ENCODE measurements at places on chromosomes 2 and 18.

GRCh38 chr2:231711677-231712450 is 3.5 kb downstream of the PTMA start:
- no peak for DNase-seq

DNA sequence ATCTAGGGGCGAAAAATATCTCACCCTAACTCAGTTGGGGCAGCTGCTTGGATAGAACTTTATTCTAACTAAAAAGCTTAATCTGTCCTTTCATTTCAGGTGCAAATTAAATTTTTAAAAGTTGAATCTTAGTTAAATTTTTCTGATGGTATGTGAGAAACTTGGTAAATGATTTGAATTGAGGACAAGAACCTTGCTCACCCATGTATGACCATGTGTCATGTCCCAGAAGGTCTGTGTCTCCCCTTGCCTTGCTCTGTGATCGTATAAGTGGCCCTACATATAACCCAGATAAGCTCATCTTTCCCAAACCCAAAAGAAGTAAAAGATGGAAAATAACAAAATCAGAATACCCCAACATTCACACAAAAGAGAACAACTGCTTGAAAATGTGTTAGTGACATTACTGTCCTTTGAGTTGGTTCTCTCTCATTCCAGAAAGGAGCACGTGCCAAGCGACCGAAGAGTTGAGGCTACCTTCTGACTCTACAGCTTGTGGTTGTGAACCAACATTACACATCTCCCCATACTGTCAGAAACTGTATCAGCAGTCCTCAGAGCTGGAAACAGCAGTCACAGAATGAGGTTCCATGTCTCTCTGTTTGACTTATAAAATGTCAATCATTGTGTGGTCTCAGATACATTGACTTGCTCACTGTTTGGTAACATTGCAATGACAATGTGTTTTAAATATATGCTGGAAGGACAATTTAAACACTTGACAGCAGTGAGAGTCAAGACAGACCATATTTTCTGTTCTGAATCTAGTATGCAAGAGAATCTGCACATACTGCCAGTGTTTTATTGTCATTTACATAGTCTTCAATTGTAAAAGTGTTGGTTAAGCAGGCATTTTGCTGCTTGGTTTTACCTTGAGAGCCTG is 46.3 kb upstream of the TANK start:
- DNase-seq, result no peak

DNA sequence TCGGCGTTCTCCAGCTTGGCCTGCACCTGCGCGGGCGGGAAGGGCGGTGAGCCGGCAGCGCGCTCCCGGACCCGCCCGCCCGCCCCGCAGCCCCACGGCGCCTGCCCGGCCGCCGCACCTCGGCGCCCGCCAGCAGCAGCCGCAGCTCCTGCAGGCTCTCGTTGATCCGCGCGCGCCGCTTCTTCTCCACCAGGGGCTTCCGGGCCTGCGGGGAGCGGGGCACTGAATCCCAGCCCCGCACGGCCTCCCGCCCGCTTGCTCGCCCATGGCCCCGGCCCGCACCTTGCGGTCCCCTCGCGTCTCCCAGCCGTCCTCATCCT is 335 bp downstream of the HES6 start:
- no peak for DNase-seq

- DNase-seq, result no peak
Measured at GRCh38 chr18:56299740-56300139, 338.7 kb downstream of the TXNL1 start.

DNA sequence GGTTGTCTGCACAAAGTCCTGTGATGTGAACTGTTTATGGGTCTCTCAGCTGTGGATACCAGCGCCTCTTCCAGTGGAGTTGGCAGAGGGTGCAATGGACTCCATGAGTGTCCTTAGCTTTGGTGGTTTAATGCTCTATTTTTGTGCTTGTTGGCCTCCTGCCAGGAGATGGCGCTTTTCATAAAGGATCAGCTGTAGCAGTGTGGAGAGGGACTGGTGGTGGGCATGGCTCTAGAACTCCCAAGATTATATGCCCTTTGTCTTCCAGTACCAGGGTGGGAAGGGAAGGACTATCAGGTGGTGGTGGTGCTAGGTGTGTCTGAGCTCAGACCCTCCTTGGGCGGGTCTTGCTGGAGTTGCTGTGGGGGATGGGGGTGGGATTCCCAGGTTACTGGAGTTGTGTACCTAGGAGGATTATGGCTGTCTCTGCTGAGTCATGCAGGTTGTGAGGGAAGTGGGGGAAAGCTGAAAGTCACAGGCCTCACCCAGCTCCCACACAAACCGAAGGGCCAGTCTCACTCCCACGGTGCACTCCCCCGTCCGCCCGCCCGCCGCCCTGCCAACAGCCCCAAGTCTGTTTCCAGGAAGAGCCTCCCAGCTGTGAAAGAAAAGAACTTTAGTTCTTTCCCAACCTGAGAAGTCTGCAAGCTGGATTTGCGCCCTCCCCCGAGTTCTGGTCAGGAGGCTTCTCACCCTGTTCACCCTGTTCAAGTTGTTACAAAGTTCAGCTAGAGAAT is 108.1 kb downstream of the MARCO start:
- DNase-seq, result no peak

DNA sequence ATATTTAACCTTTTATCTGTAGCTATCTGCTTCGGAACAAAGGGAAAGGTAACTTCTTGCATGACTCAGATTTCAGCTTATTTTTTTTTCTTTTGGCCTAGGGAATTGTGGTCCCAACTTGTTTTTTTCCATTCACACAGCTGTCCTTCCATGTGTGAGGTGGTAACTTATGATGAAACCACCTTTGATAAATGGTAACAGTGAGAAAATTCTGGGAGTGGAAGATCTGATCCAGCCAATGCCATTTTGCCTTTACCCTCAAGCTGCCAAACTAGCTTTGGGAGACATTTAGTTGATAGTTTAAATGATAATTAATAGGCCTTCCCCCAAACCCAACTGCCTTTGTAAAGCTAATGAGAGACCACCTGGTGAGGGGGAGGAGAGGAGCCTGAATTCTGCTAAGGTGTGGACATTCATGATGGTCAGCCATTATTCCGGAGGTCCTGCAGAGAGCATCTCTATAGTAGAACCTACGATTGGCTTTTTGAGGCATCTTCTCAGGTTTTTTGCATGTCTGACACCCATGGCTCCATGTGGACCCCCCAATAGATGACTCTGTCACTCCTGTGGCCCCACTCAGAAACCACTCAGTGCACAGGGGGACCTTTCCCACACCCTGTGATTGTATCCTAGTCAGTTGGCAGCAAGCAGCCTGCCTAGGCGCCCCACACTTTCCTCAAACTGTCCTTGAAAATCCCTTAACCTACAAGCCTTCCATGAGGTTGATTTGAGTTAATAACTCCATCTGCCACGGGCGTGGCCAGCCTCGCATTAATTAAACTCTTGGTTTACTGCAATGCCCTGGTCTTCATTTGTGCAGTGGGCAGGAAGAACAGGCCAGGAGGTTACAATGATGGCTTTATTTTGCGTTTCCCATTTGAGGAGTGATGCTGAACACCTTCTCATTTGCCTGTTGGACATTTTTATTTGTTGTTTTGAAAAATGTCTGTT is 263.5 kb upstream of the PXDN start:
- no peak for DNase-seq

DNA sequence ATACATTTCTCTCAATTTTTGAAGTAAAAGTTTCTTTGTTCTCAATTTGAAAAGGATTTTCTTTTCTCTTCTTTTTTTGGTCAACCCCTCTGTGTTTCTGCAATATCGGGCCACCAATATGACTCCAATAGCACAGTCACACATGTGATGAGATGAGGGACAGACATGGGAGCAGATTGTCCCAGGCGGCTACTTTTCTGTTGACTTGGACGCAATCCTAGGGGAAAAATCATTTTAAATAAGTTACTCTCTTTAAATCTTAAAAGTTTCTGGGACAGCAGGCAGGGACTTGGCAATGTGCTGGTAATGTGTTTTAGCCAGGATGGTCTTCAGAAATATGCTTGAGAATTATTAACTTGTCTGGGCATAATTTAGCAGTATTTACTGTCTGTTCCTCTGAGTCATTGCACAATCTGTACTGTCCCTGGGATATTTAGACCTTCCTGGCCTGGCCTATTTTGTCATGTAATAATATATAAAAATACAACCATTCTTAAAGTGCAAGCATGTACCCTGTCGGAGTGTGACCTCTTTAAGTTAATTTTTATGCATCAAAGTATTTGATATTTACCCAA is 388.5 kb upstream of the FANCL start:
- DNase-seq, result no peak

DNA sequence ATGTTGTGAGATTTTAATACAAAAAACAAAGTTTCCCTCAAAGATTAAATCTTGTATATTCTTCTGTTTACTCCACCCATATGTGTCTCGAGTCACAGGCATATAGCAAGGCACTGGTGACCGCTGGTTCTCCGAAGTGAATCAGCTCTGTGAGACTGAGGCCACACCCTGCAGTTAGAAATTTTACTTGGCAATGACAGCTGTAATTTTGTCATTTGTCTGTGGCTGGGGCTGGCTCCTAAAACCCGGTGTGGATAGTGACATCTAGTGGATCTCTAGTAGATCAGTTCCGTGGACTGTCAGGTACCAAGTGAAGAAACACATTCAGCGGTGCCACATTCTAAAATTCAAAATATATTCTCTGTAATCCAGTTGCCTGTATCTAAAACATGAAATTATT is 278.0 kb downstream of the NEDD4L start:
- DNase-seq, result peak; percentile 33

DNA sequence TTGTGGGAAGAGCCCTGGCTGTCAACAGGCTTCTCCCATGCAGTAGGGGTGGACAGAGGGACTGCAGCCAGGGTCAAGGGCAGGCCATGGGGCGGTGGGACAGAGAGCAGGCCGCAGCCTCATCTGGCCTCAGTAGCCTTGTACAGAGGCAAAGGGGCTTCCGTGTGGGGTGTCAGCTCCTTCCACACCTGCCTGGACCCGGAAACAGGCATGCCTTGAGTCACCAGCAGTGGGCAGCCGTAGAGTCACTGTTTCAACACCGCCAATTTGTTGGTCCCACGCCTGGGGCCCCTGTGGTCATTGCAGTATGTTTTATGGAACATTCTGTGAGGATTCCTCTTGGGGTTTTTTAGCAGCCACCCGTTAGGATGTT is 173.0 kb downstream of the SMAD7 start:
- DNase-seq, result no peak

- no peak for DNase-seq
Measured at GRCh38 chr2:200405599-200406298, 99.3 kb downstream of the SPATS2L start.

- DNase-seq, result no peak
Measured at GRCh38 chr2:19272941-19273470, 85.4 kb downstream of the OSR1 start.

DNA sequence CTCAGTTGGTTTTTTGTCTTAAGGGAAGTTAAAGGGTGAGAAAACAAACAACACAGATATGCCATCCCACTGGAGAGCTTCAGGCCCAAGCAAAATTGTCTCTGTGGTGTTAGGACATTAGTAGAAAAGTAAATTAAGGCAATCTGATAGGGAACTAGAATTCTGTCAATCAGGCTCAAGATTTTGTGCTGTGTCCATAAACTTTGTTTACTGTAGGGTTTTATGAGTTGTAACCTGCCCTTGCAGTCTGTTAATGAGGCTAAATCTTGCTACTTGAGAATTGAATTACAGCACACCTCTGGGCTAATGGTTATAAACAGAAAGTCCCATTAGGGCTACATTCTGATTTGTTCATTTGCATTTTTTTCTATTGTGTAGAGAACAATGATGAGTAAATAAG is 78.0 kb upstream of the OTX1 start:
- DNase-seq, result no peak

DNA sequence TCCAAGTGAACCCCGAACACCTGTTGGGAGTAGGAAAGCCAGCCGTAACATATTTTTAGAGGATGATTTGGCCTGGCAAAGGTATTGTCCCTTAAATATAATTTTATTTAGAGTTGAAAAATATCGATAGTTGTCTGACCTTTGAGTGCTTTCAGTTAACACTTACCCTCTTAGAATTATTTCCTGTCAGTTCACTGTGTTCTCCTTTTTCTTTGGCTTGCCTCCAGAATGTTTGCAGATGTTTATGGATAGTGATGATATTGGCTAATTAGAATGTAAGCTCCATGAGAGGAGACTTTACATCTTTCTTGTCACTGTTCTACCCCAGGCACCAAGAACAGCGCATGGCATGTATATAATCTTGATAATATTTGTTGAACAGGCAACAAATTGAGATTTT is 19.8 kb downstream of the PIKFYVE start:
- DNase-seq, result no peak

GRCh38 chr2:147351784-147352183 is 493.0 kb upstream of the ACVR2A start:
- DNase-seq, result no peak

GRCh38 chr2:137115795-137116089 is 350.4 kb downstream of the THSD7B start:
- no peak for DNase-seq

DNA sequence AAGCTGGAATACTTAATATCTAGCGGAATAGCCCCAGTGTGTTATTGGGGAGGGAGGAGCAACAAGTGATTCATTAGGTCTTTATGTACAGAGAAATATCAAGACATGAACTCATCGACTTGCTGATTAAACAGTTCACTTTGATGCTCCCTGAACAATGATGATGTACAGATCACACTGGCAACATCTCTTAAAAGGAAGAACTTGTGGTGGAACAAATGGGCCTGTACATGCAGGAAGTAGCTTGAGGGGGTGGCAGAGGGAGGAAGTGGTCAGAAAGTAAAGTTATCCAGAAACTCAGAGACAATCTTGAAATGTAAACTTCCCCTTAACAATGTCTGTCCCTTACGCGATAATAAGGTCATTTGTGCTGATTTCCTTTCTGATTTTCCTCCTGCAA is 90.5 kb downstream of the NXPH2 start:
- DNase-seq, result no peak

- no peak for DNase-seq
Measured at GRCh38 chr2:46303822-46304221, 6.6 kb downstream of the EPAS1 start.

DNA sequence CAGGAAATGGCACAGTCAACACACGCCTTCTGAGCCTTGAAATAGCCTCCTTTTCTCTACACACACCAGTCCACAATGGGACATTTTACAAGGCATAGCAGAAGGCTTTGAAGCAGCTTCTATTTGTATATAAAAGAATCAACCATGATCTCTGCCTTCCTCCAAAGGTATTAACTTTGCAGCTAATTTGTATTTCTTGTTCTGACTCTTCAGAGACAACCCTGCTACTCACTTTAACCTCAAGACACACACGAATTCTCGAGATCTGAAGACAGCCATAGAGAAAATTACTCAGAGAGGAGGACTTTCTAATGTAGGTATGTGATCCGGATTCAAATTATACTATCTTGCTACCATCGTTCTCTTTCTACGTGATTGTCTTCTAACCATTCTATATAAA is 104.6 kb downstream of the VIT start:
- DNase-seq, result no peak

GRCh38 chr2:175624785-175625184 is 377.3 kb downstream of the LNPK start:
- DNase-seq, result no peak

GRCh38 chr2:207128867-207129266 is 36.9 kb downstream of the KLF7 start:
- DNase-seq, result no peak

Measured in activated CD4-positive, CD25-positive, alpha-beta regulatory T cell treated with anti-CD3 and anti-CD28 coated beads, Interleukin-2, amount 50 U/mL, for 16 hours (primary cell).